ENCODE measurements at places on chromosomes 4 and X.

- no peak for DNase-seq
These were observed 41.4 kb downstream of the NLGN4X start for GRCh38 chrX:6187256-6187655.

DNA sequence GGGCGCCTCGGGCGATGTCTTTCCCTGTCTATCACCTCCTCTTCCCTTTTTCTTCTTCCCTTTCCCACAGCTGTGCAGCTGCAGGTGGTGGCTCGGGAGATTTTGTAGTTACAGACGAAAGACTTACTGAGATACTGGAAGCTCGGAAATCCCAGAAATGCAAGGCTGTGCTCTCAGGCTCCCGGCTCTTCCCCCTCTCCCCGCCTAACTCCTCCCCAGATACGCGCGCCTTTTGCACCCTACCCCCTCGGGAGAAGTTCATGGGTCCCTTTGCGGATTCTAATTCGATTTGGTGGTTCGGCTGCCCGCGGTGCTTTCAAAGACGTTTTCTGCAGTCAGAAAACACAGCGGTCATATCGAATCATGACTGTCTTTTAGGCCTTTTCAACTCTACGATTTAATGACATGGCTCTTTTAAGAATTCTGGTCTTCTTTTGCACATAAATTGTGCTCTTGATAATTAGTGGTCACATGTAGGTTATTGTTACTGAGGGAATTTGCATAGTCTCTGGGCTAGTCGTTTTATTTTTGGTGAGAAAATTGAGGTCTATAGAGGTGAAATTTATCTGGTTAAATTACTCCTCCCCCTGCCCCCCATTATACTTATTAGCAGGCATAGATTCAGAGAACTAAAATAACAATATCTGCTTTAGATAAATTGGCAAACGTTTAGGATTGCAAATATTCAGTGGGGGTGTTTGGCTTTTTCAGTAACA, 1.6 kb downstream of the SEPTIN11 start:
- peak; percentile 10 for DNase-seq

DNA sequence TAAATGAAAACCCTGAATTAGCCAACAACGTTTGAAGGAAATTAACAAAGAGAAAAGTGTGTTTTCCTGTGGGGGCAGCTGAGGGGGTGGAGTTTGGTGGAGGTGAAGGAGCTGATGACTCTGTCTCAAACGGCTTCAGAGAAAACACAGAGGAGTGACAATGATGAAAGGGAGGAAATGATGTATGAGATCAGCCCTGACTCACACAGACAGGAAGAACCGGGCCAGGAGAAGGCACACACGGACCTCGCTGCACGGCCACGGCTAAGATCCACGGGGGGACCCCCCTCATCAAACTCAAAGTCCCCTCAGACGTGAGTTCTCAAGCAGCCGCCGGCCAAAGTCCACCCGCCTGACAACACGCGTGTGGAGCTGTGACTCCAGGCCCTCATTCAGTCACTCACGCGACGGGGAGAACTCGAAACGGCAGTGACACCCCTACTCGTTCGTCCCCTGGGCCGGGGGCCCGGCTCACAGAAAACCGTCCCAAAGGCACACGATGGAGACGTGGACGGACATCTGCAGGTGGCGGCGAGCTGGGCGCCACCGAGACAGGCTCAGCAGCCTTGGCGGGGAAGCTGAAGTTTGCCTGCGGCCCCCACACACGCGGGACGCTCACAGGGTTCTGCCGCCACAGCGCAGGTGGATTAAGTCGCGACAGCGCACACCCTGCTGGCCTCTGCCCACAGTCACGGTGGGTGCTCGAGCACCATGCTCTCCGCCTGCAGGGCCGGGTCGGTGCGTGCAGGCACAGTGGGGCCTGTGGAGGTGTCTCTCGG, 28.8 kb downstream of the PPP2R3B start:
- peak; percentile 69 for DNase-seq

DNA sequence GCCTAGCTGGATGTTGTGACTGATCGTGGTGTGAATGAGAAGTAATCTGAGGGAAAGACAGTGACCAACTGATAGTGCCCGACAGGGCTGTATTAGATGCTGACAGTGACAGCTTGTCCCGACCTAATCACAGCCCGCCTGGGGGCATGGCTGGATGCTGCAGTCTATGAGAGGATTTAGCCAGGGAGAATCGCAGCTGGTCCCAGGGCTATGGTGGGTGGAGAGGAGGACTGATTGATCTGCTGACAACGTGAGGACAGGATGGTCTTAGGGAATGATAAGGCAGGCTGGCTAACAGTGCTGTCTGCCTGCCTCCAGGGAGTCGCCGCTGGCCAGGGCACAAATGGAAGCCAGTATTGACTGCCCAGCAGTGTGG, 621 bp upstream of the SUV39H1 start:
- DNase-seq: no peak

DNA sequence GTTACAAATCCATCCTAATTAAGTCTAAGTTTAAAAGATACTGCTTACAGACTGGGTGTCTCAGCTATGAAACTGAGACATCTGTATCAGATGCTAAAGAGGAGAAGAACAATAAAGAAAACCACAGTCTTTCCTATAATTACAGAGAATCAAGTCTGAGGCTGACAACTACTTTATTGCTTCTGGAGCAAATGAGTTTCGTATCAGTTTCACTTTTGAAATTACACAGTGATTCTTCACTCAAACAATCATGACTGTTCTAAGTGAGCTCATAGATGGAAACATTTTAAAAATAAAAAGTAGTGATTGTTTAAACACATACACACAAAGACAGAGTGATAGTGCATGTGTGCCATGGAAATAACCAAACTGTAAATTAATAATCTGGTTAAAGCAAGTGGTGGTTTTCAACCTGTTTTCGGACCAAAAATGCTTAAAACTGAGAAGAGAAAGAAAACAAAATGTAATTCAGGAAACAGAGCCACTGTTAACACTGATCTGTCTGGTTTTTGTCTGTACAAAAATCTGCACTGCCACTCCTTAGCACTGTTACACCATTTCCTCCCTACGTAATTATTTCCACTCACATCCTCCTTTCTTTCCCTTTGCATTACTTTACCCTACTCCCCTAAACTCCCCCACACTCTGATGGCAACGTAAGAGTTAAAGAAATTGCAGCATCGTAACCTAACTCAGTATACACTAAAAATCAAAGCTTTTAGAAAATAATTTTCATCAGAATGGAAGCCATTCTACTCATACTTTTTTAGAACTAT, 12.5 kb downstream of the RFC1 start:
- DNase-seq: peak; percentile 12

- peak; percentile 76 for DNase-seq
These were observed at the start of gene EDA for GRCh38 chrX:69615779-69616456. TSS of gene EDA (plus strand) at chrX:69616113.
